ENCODE measurements at places on chromosomes 16 and 17. TPM values are rescaled to one million over a fixed set of nuclear protein-coding genes. Genes with fewer than 3 reads are reported as not detected.

GRCh38 chr16:31181102-31181830 is 1.3 kb downstream of the FUS start:
- peak; percentile 29 for DNase-seq

Gene SLC52A1
- total RNA-seq = not detected

Gene SPNS2
- total RNA-seq = 77.3 TPM

DNA sequence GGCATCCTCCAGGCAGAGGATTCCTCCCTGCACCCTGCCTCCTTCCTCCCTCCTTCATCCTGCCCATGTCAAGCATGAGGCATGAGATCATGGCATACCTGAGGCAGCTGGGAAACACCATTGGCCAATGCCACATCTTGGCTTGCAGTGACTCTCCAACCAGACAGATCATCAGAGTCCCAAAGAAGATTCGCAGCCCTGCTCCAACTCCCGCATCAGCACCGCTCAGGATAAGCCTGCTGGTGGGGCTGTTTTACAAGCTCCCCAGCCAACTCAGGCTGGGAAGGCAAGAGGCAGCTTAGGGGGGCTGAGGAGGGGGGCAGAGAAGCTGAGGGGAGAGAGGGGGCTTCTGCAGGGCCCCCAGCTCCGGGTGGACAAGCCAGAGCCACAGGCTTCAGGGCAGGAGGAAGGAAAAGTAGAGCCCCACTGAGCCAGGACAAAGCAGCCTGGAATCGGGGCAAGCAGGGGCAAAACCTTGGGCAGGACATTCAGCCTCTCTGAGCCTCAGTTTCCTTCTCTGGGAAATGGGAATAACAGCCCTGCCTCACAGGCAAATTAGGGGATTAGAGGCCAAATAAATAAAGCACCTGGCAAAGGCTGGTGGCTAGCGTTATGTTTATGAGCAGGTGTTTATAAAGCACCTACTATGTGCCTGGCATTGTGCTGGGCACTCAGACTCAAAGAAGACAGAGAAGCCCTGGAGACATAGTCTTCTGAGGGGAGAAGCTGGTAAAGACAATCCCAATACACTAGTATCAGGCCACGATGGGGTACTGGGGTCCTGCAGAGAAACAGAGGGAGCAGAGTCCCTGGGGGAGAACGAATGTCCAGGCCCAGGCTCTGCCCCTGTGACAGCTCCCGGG is 88.1 kb downstream of the GOSR1 start:
- DNase-seq = no peak

- DNase-seq = no peak
Observed at GRCh38 chr17:7572338-7572587, 7.2 kb upstream of the CD68 start.

DNA sequence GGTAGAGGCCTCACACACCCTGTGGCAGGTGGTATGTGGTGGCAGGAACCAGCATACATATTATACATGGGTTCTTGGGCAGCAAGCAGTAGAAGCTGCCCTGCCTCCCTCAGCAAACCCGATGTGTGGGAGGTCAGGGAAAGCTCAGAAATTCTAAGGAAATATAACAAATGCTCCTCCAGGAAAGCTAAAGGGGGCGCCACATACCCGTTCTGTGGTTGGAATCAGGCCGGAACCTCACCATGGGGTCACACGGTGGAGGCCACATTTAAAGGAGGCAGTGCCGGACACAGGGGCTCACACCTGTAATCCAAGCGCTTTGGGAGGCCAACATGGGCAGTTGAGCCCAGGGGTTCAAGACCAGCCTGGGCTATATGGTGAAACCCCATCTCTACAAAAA is 12.4 kb upstream of the KATNB1 start:
- peak; percentile 16 for DNase-seq

GRCh38 chr17:34539881-34540280 is 39.5 kb upstream of the TMEM132E start:
- no peak for DNase-seq

GRCh38 chr16:3874242-3874641 is 6.3 kb downstream of the CREBBP start:
- no peak for DNase-seq

DNA sequence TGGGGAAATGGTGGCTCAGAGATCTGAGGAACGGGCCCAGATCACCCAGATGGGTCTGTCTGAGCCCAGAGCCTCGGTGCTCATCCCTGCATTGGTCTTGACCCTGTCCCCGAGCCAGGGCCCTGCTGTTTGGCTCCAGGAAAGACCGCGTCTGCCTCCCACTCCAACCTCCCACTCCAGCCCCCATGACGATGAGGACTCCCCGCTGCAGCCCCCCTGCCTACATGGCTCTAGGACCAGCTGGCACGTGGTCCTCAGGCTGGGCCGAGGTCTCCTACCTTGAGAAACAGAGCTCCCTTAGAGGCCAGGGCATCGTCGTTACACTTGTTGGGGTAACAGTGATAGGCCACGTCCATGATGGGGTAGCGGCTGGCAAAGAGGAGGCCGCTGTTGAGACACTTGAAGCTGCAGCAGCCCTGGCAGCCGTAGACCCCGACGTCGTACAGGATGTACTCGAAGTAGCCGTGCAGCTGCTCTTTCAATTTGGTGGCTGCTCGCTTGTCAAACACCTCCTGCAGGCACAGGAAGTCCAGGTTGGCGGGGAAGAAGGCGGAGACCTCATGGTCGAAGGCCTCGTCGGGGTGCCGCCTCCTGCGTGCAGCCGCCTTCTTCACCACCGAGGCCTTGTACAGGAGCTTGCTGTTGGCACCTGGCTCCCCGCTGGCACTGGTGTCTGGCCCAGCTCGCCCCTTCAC is 59.9 kb downstream of the PRMT7 start:
- DNase-seq = no peak

- no peak for DNase-seq
Observed at GRCh38 chr16:87924811-87925670, 11.3 kb downstream of the CA5A start.

- DNase-seq = peak; percentile 54
Observed at GRCh38 chr16:11560701-11561453, 25.8 kb downstream of the LITAF start.

Gene KRT31
- not detected for total RNA-seq

DNA sequence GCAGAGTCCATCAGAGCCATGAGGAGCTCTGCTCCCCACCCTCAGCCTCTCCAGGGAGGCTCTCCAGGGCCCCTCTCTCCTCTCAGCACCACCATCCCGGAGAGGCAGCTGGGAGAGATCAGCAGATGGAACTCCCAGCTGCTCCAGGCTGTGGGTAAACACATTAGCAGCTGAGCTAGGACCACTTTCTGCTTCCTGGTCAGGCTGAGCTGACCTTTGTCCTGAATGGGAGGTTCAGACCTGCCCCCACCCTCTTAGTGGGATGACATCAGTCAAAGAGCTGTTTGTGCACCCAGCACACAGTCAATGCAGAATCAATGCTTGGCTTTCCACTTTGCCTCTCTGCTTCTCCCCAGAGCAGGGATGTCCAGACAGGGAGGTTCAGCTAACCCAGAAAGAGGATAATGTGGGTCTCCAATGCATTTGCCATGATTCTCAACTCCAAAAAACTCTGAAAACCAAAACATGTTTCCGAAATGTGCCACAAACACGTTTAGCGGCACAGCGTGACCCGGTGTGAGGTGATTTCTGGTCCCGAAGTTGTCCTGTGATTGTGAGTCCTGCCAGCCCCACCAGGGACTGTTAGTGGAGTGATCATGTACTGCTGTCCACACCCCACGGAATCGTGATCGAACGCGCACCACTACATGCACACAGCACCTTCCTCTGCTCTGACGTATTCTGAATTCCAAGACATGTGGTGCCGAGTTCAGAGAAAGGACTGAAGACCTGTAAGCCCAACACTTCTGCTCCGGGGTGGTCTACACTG is 6.7 kb downstream of the GPR142 start:
- DNase-seq = no peak

DNA sequence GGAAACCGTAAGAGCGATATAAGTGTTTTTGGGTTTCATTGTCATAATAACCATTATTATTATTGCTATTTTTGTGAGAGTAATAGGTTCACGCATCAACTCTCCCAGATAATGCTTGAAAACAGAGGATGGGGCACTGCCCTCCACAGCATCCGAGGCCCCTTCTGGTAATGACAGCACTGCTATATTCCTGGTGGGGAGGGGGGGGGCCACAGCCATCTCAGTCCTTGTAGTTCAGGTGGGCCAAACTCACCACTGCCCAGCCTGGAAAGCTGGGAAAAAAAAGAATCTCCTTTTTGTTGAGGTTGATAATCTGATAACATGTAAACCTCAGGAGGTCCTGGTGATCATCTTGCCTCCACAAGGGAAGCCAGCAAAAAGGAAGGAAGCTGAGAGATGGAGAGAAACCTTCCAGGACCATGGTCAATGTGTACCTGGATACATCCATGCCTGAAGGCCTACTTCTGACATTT is 706 bp downstream of the C16orf95 start:
- no peak for DNase-seq

Gene PLA2G10
- not detected for total RNA-seq

Gene OR4D1
- not detected for total RNA-seq

Gene TSPAN10
- total RNA-seq = 0.91 TPM

GRCh38 chr17:50630524-50631194 is 4.0 kb upstream of the ABCC3 start:
- peak; percentile 34 for DNase-seq

- DNase-seq = peak; percentile 32
Observed at GRCh38 chr17:17055286-17056155, 13.3 kb downstream of the MPRIP start.

DNA sequence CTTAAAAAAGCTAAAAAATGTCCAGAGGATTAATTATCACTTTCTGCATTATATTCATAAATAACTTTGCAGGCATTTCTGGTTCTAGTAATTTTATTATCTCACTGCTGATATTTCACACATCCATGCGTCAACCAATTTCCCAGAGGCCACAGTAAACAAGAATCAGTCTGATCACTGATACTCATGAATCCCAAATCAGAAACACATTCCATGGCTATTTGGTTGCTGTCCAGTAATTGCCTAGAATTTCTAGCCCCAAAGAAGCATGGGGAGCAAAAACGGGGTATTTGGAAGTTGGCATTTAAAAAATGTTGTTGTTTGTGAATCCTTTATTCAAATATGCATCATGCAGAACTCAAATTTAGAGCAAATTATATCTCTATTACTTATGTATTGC is 244.8 kb downstream of the CDH8 start:
- DNase-seq = no peak

Gene KRT9
- total RNA-seq = not detected

GRCh38 chr17:63435681-63436522 is 10.2 kb downstream of the CYB561 start:
- DNase-seq = no peak

DNA sequence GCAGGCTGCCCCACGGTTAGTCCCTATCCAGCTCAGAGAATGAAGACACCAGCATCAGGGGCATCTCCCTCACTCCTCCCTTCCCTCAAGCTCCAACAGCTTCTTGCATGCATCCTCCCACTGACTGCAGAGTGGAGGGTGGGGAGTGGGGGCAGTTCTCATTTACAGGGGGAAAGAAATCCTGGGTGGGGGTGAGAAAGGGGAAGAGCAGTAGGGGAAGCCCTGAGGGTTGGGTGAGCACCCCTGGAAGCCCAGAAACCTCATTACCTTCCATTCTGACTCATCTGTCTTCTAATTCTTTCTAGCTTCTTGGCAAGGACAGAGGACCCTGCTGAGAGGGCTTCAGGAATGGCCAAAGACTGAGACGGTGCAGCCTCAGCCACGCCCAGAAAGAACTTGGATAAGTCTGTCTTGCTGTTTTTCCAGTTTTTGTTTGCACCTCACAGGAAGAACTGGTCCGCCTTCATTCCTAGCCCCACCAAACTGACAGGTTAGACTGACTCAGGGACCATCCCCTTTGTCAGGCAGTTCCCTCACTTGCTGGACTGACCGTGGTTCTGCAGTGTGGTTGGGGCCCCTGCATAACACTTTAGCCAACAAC is 52.5 kb upstream of the WSB1 start:
- no peak for DNase-seq

Gene CAPNS2
- 3.2 TPM for total RNA-seq

Gene SNX20
- total RNA-seq = not detected

All from endothelial cell of umbilical vein (primary cell).